Cardiac muscle cell (in vitro differentiated cells and primary cell): ENCODE measurements at places on chromosomes 1 and 21. TPM values are rescaled to one million over a fixed set of nuclear protein-coding genes. Genes with fewer than 3 reads are reported as not detected.

The NOS1AP gene
- 4.9 and 5.3 TPM in 2 replicates for total RNA-seq

The TMEM240 gene
- total RNA-seq: 8.1 and 26.0 TPM in 2 replicates

The PDC gene
- not detected in 2 replicates for total RNA-seq

The SLC44A5 gene
- 5.6 and 11.1 TPM in 2 replicates for total RNA-seq

The AJAP1 gene
- total RNA-seq: 0.14 TPM in 1 of 2 replicates, not detected in the other

The PSMB4 gene
- 220 and 354 TPM in 2 replicates for total RNA-seq

The TMPRSS15 gene
- not detected in 2 replicates for total RNA-seq

The BEST4 gene
- 0.32 and 0.98 TPM in 2 replicates for total RNA-seq

The MCOLN2 gene
- total RNA-seq: not detected in 2 replicates

The OR4F29 gene
- total RNA-seq: not detected in 2 replicates

The AUNIP gene
- total RNA-seq: 3.0 and 4.4 TPM in 2 replicates

The SFT2D2 gene
- total RNA-seq: 12.0 and 20.7 TPM in 2 replicates

The AIRE gene
- 0.45 TPM in 1 of 2 replicates, not detected in the other for total RNA-seq

DNA sequence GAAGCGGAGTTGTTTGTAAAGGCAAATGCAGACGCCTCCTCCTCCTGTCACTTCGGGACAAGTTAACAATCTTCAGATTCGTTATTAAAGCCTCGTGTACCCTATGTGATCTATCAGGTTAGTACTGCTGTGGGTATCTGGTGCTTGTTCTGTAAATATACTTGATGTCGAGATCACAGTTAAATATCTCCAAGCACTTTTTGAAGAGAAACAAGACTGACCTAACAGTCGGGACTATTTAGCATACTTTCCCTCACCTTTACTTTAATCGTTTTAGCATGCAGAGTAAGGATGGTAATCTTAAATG lies 710 bp downstream of the KLHL20 start:
- DNase-seq: no peak

DNA sequence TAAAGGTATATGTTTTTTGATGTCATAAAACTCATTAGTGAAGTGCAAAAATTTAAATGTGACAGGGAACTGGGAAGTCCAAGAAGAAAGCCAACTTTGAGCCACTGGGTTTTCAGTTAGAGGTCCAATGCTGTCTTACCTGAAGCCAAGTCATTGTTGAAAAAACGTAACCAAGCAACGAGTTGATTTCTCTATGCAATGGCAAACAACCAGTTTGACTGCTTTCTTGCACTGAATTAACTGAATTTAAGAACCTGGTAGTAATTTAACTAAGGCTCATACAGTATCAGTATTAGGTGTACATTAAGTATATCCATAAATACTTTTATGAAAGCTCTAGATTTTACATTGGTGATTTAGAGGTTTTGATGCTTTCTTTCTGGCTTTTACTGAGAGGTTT lies 20.2 kb upstream of the S1PR1 start:
- DNase-seq: no peak

DNA sequence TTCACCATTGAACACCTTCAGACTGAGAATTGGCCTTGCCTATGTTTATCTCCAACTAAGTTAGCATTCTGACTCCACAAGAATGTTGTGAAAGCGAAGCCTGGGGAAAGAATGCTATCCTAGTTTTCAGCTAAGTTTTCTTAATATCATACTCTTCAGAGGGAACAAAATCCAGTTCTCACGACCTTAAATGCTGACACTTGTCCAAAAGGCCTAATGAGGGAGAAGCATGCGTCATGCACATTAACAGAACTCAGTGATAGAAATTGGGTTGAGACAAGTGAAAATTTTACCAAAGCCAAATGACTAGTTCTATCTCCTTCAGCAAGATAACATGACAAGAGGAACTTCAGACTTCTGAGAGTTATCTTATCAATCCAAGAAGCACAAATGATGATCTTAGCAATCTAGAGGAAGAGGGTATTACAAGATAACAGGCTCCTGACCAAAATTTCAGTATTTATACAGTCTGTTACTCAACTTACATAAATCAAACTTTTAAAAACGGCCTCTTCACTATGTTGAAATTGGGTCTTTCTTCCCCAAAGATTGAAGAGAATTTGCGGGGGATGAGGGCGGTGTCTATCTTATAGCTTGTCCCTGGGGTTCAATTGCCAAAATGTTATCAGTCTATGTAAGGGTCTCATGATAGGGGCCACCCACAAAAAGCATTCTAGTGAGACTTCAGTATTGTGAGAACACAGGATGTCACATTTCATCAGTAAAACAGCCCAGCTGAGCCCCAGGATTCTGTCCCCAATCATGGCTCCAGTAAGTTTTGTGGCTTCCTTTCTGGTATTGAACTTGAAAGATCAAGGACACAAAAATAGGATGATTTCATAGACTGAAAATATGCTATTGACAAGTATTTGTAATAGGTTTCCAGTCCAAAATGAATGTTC lies 26.5 kb upstream of the SLC45A3 start:
- no peak for DNase-seq

- DNase-seq: no peak
Observed at GRCh38 chr1:6494627-6495026, 3.2 kb upstream of the PLEKHG5 start.

GRCh38 chr1:113881661-113882060 lies 5.7 kb downstream of the BCL2L15 start:
- no peak for DNase-seq

DNA sequence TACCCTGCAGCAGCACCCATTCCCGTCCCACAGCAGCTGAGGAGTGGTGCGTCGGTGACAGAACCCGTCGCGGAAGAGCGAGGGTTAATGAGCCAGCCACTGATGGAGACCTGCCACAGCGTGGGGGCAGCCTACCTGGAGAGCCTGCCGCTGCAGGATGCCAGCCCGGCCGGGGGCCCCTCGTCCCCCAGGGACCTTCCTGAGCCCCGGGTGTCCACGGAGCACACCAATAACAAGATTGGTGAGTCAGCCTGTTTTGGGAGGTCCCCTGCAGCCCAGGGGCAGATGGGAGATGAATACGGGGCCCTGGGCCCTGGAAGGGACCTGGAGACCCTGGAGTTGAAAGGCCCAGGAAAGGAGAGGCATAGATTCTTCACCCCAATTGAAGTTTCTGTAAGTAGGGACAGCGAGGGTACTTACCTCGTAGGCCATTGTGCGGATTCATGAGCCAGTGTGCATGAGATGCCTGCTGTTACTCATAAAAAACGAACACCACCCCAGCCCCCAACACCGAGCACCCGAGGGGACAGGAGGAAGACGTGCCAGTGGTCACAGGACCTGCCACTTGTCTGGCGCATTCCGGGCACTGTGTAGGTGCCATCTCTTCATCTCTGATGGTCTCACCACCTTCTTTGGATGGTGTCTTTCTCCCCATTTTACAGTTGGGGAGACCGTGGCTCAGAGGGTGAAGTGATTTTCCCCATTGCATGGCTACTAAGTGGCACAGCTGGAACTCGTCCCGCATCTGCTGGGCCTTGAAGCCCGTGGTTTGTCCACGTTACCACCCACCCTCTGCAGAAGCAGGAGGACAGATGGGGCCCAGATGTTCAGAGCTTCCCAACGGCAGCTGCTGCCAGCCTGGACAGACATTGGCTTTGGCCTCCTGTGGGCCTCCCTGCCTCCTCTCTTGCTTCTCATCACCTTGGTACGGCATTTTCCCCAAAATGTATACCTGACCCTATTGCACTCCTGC lies 28.3 kb upstream of the TNFRSF1B start:
- no peak for DNase-seq

- no peak for DNase-seq
Observed at GRCh38 chr1:99849413-99849743, 783 bp upstream of the AGL start.

GRCh38 chr1:115839029-115839678 lies 1.8 kb downstream of the NHLH2 start:
- DNase-seq: peak; percentile 53

DNA sequence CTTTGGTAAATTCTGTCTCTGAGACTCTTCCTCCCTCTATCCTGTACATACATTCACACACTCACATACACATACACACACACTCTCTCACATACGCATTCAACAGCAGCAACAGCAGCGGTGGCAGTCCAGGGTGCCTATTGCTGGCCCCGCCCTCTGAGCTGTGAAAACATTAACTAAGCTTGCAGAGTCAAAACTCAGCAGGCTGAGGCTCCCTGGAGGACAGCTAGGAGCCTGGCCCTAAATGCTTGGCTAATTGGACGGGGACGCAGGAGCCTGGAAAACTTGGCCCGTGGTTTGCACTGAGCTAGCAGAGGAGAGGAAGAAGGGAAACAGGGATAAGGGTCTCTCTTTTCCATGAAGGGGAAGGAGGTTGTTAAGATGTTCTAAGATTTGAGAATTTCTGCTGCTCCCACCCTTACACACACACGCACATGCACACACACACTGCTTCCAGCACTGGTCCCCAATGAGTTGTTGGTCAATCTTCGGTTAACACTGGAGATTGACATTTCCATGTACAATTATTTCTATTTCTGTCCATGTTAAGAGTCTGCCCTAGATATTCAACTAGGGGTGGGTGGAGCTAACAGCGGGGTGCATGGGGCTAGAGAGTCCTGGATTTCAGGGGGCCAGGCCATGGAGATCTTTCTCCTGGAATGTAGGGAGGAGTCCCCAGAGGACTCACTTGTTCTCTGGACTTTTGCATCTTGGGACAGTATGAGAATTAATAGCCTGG lies 94.2 kb downstream of the PLXNA2 start:
- no peak for DNase-seq

DNA sequence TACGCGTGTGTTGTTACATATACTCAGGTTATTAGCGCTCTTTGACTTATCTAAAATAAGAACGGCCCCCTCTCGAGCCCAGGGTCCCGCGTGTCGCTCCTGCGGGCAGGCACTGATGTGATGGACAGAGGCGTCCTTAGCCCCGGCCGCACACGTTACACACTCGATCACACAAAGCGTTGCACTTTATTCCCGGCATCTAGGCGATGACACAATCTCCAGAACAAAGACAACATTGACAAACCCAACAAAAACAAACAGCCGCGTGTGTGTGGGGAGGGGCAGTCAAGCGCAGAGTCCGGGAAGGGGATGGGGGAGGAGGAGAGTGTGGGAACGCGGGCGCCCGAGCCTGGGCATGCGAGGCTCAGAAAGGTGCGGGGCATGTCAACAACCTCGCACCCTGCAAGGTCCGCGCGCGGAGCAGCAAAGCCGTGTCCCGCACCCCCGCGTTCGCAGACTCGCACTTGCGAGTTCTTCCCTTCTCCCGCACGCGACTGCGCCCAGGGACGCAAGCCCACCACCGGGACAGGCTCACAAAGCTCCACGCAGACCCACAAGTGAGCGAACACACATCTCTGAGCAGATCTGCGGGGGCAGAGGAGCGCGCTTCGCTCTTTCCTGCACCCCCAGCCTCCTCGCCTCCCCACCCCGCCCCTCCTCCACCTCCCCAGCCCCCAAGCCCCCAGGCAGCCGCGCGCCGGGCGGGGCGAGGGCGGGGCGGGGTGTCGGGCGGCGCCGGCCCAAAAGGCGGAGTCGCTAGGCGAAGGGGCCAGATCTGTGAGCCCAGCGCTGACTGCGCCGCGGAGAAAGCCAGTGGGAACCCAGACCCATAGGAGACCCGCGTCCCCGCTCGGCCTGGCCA lies at the start of gene EFNA1:
TSS of gene EFNA1 (plus strand) at position 772 of the 862 bp plus-strand sequence. CDS start 102 bp downstream, outside the sequence.
- DNase-seq: peak; percentile 82

GRCh38 chr1:109579491-109579890 lies 31.1 kb downstream of the GNAI3 start:
- no peak for DNase-seq

DNA sequence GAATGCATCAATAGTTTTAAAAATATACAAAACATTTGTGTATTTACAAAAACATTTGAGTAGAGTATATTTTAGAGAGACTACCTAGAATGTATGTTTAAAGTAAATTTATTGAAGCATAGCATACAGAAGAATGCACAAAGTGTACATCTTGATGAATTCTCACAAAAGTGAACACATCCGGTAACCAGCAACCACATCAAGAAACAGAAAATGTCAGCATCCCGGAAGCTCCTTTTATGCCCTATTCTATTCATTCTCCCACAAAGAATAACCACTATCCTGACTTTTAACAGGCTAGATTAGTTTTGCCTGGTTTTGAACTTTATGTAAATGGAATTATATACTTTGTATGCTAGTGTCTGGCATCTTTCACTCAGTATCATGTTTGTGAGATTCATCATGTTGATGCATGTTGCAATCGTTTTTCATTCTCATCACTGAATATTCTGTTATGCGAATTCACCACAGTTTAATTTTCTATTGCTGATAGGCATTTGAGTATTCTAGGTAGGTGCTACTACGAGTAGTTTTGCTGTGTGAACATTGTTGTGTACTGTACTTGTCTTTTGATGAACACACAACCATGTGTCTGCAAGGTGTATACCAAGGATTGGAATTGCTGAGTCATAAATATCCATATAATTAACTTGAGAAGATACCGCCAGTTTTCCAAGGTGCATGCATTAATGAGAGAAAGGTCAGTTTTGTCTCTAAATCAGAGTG lies 75.4 kb downstream of the CACHD1 start:
- no peak for DNase-seq

- DNase-seq: no peak
Observed at GRCh38 chr1:246066573-246066972, 440.5 kb downstream of the SMYD3 start.

DNA sequence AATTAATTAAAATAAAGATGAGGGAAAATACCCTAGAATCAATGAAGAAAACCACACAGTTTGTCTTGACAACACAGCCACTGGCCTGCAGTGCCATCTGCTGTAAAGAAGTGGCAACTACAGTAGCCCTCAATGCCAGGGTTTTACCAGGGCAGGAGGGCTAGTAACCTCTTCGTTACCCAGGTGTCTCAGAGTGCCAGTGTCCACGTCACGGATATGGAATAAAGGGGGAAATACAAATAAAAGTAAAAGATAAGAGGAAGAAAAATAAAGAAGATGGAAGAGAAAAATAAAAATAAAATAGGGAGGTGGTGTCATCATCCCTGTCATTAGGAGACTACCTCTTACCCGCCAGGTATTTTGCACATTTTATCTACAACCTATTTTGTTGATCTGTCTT lies 14.2 kb upstream of the SLC44A3 start:
- DNase-seq: peak; percentile 78

DNA sequence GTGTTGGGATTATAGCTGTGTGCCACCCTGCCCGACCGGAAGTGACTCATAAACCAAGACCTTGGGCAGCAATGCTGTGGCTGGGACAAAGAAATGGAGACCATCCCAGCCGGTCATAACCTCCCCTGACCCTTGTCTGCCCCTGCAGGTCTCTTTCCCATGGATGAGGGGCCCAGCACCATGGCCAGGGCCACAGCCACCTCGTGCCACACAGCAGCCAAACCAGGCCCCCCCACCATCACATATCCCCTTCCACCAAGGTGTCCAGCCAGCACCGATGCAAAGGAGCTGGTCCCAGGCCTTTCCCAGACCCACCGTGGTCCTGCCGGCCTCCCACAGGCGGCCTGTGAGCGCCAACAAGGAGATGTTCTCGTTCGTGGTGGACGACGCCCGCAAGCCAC lies 42.2 kb downstream of the FHAD1 start:
- no peak for DNase-seq

DNA sequence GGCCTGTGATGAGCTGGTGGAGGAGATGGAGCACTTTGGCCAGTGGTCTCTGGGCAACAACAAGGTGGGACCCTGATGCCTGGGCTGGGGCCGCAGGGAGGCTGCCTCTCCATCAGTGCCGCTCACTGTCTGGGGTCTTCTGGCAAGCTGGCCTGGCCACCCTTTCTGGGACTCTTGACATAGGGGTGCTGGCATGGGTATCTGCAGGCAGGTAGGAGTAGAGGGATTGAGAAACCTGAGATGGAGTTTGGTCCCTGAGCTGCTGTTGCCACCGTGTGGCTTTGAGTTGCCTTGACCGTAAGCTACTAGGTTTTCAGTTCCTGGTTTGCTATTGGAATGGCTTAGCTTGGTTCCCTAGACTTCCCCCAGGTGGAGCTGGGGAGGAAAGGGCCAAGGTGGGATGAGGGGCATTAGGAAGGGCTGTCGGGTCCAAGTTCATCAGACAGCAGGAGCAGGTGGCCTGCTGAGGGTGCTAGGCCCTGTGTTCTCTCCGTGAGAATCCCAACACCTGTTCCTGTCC lies 13.2 kb upstream of the MFN2 start:
- DNase-seq: peak; percentile 58
